ENCODE measurements at places on chromosomes 4 and X. TPM values are rescaled to one million over a fixed set of nuclear protein-coding genes. Genes with fewer than 3 reads are reported as not detected.

The CSN1S1 gene
- not detected for polyA plus RNA-seq

The SATL1 gene
- 0.40 TPM for polyA plus RNA-seq

The GPR119 gene
- polyA plus RNA-seq, result not detected

- DNase-seq, result no peak
These were observed 144.4 kb downstream of the AMMECR1 start for GRCh38 chrX:110173192-110174175.

GRCh38 chr4:102404431-102404969, 59.2 kb upstream of the SLC39A8 start:
- DNase-seq, result no peak

DNA sequence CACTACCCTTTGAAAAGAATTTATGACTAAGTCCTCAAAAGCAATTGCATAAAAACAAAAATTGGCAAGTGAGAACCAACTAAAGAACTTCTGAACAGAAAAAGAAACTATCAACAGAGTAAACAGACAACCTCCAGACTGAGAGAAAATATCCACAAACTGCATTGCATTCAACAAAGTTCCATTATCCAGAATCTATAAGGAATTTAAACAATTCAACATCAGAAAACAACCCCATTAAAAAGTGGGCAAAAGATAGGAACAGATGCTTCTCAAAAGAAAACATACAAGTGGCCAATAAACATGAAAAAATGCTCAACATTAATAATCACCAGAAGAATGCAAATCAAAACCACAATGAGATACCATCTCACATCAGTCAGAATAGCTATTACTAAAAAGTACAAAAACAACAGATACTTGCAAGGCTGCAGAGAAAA, 130.2 kb downstream of the GASK1B start:
- no peak for DNase-seq

DNA sequence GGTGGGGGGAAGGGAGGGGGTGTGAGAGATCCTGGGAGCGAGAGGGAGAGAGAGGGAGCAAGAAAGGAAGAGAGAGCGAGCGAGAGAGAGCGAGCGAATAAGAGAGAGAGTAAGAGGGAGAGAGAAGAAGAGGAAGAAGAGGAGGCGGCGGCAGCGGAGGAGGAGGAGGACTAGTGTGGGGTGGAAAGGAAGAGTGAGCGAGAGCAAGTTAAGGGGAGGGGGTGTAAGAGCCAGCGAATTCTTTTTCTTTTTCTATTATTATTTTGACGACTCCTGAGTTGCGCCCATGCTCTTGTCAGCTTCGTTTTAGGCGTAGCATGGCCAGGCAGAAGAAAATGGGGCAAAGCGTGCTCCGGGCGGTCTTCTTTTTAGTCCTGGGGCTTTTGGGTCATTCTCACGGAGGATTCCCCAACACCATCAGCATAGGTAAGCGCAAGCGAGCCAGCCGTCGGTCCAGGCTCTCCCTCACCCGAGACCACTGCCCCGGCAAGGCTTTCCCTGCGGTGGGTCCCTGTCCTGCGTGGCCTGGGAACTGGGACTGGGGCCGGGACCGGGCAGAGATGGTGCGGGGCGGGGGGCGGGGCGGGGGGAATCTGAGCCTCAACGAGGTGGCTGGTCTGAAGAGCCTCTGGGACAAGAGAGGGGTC, at the start of gene GRIA3:
GRIA3 (plus strand) TSS at position 60 of the 647 bp plus-strand sequence; CDS start at position 318, 258 bp downstream.
- no peak for DNase-seq

All from right renal cortex interstitium (tissue), 3 donors.